ENCODE measurements at places on chromosomes 11 and 22.

DNA sequence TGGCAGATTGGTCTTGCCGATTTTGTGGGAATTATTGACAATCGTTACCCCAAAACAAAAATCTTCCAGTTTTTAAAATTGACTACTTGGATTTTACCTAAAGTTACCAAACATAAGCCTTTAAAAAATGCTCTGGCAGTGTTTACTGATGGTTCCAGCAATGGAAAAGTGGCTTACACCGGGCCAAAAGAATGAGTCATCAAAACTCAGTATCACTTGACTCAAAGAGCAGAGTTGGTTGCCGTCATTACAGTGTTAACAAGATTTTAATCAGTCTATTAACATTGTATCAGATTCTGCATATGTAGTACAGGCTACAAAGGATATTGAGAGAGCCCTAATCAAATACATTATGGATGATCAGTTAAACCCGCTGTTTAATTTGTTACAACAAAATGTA lies 37.2 kb downstream of the IGLL1 start:
- no peak for DNase-seq

GRCh38 chr11:15720460-15720859 lies 605.7 kb downstream of the INSC start:
- peak; percentile 20 for DNase-seq

DNA sequence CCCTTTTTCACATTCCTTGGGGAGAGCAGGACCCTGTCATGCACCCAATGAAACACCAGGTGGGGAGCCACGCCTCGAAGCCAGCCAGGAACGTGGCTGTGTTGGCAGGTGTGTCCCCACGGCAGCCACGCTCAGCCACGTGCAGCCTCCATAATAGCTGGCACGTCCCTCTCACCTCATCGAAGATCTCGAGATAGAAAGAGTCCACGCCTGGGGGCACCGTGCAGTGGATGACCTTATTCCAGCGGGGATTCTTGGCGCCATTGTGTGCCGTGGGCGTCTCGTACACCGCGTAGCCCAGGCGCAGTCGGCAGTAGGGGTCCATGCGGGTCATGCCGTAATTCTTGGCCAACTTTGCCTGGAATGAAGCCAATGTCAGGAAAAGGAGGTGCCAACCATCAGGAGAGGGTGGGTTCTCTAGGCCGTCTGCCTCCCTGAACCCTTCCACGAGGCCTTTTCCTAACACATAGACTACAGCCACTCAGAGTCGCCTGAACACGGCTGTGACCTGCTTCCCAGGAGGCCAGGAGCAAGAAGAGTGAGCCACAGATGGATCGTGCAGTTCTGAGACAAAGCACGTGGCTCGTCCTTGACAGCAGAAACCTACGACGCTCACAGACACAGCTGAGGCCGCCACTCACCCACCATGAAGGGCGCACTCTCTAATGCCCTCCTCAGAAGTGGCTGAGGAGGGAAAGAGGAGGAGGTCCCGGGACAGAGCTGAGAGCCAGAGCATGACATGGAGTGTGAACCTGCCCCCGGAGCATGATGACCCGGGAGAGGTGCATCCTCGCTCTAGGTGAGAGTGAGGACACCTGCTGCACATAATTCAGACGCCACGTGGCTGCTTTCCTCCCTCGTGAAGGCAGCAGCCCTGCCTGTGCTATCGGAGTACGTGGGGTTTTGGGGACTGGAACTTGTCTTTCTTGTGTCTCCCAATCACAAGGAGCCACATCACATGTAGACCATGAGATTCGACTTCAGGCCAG lies 19.1 kb downstream of the TOLLIP start:
- DNase-seq: no peak

GRCh38 chr11:76588455-76589325 lies 81.9 kb downstream of the LRRC32 start:
- peak; percentile 59 for DNase-seq

DNA sequence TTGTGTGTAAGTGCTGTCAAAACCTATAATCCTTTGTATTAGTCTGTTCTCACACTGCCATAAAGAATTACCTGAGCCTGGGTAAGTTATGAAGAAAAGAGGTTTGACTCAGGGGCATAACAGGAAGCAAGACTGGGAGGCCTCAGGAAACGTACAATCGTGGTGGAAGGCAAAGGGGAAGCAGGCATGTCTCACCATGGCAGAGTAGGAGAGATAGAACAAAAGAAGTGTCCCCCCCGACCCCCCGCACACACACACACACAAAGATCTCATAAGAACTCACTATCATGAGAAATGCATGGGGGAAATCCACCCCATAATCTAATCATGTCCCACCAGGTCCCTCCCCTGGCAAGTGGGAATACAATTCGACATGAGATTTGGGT lies 2.3 kb upstream of the USP28 start:
- DNase-seq: no peak

DNA sequence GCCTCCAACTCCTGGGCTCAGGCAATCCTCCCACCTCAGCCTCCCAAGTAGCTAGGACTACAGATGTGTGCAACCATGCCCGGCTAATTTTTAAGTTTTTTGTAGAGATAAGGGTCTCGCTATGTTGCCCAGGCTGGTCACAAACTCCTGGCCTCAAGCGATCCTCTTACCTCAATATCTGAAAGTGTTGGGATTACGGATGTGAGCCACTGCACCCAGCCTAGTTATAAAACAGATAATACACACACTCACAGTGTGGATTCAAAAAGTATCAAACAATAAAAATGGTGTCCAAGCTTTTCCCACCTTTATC lies 377 bp upstream of the CCDC188 start:
- DNase-seq: no peak

DNA sequence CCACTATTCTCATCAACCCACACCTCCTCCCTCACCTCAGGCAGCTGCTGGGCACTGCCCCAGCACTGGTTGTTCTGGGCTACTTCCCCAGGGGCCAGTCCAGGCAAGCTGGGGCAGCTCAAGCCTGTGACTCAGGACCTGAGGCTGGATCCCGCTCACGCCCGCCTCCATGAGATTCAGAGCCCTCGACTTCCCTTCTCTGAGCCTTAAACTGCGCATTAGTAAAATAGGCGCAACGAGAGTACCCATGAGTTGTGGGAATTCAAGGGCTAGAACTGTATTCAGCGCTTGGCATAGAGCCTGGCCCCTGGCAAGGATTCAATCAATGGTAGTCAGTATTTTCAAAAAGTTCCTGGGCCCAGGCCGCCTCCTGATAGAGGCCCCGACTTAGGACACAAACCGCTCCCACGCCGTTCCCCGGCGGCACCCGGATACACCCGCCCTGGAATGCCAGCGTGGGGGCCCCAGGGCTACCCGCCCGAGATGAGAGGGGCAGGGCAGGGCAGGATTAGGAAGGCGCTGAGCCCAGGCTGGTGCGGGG lies 723 bp upstream of the CD82 start:
- peak; percentile 65 for DNase-seq

DNA sequence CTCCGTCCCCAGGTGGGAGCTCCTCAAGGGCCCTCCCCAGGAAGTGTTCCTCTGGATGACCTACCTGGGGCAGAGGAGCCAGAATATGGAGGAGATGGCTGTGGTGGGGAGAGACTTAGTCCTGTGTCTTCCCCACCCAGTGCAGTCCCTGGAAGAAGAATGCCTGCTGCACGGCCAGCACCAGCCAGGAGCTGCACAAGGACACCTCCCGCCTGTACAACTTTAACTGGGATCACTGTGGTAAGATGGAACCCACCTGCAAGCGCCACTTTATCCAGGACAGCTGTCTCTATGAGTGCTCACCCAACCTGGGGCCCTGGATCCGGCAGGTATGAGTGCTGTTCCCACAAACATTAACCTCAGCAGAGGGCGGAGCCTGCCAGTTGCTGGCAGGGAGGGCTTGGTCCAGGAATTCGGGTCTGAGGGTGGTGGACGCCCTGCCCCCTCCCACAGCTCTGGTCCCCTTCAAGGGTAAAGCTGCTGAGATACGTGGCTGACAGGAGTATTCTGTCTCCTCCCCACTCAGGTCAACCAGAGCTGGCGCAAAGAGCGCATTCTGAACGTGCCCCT lies 3.4 kb downstream of the FOLR3 start:
- DNase-seq: no peak

DNA sequence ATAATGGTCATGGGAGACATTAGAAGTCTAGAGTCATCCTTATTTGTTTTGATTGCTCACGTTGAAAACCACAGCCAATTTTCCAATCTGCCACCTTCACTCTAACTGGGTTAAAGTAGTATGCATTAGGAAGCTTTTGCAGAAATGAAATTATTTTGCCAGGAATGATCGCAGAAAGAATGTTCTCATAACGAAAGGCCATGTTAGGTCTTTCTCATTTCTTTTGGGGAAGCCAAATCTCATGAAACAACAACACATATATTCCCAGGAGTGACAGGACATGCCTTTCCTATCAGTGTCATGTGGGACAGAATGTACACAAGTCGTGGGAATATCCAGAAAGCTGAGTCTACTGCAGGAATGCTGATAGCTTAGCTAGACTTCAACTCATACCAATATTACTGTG lies 386.3 kb downstream of the AASDHPPT start:
- DNase-seq: peak; percentile 94

- no peak for DNase-seq
These were observed 2.1 kb upstream of the MTFP1 start for GRCh38 chr22:30423301-30423958.

GRCh38 chr11:133984828-133985227 lies 28.1 kb upstream of the IGSF9B start:
- DNase-seq: no peak

GRCh38 chr11:15580775-15581095 lies 466.0 kb downstream of the INSC start:
- no peak for DNase-seq

DNA sequence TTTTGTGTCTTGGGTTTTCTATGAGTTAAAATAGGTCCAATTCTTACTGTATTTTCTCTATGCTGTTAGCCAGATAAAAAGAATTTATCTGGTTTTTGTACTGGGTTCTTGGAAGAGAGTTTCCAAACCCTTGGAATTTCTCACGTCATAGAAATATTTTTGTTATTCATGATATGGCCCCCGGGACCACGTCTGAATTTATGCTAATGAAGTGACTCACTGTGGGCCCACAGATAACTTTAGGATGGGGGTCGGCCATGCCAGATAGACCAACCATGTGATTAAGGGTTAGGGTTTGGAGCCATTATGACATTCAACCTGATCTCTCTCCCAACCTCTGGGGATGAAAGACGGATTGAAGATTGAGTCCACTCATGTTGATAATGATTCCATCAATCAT lies 35.6 kb upstream of the DDI1 start:
- DNase-seq: peak; percentile 40

- DNase-seq: no peak
These were observed 55.7 kb downstream of the NRXN2 start for GRCh38 chr11:64667154-64667745.

GRCh38 chr11:57501953-57502352 lies 13.5 kb downstream of the SLC43A1 start:
- DNase-seq: no peak

DNA sequence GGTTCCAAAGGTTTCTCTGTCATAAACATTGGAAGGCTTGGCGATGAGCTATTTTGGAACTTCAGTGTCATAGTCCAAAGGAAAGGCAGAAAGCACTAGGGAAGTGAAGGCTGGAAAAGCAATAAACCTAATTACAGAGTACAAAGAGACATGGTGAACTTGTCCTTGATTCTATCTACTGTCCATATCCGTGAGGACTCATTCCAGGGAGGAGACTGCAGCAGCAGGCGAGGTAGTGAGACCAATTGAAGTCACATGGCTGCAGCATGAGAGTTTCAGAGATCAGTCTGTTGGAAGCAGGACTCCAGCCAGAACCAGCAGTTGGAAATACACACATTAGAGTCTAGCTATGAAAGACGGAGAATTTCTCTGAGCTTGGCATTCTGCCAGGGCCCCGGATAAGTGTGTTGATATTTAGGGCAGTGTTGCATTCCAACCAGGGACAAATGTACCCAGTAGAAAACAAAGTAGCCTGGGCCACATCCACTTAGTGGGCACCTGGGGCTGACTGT lies 54.1 kb upstream of the ARHGAP42 start:
- DNase-seq: peak; percentile 71

DNA sequence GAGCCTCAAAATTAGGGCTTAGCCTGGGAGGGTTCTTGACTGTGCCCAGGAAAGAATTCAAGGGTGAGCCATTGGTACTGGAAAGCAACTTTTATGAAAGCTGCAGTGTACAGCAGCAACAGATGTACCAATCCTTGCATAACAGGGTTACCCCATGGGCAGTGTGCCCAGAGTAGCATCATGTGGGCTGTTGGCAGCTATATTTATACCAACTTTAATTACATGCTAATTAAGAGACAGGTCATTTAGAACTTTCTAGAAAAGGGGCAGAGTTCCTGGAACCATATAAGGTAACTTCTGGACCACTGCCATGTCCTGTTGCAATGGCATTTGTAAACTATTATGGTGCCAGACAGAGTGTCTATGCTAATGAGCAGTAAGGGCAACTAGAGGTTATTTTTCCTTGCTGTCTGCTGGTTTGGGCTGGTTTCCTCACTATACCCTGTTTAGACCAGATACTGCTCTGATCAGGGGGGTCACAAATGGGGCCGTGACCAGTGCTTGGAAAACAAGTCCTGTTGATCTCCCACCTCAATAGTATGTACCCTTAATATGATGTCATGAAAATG lies 1120.5 kb upstream of the RAG2 start:
- DNase-seq: no peak

DNA sequence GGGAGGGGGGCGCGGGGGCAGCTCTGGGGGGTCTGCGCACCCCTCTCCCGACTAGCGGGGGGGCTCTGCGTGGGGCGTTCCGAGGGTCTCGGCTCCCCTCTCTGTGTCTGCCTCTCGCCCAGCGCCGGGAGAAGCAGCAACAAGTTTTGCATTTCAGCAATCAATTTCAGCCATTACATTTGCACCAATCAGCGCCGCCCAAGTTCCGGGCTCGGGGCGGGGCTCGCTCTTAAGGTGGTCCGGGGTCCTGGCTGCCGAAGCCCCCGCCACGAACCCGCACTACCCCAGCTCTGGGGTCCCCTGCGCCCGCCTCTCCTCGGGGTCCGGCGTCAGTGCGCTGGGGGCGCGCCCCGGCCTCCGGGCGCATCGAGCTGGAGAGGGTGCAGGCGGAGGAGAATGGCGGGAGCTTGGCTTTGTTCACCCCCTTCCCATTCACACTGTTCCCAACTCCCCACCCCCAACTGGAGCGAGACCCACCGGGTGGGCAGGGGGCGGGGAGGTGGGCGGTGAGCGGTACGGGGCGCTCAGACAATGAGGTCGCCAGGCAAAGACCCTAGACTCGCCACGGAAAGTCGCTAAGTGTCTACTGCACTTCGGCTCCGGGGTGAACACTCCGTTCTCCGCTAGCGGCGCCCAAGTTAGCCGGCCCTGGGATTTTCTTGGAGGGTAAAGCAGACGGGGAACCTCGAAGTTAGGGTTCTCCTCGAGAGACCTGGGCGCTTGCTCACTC lies at the start of gene MN1:
Gene MN1 (minus strand): TSS at position 141 of the 730 bp plus-strand sequence. CDS start 1,213 bp downstream, outside the sequence.
- DNase-seq: no peak
